ENCODE measurements at places on chromosomes 3 and 15.
A peak's percentile ranks its signal among the peaks of the same experiment; 100 is the strongest.

DNA sequence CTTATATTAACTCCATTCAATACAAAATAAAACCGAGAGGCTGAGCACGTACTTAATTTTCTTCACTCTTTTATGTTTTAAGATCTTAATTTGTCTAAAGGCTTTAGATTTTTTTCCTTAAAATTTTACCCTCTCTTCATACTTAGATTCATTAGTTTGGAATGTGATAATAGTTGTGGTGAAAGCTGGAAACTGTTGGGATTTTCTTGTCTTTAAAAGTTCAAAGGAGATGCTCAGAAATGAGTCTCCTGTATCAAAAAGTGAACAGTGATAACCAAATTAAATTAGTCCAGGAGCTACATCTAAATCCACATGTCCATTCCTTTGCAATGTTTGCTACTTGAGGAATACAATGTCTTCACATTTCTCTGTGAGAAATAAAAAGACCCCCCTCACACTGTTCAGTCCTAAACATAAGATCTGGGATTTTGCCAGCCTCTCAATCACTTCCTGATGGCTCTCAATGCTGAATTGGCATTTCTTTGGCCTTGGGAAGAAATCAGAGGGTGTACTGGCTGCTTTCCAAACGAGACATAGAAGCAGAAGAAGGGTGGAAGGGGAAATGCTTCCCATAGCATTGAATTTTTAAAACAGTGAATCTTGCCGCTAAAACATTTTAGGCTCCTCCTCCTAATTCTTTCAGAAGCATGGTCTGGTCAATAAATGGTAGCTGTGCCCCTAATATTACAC lies 245.0 kb downstream of the SHOX2 start:
- ATAC-seq: no peak

GRCh38 chr3:181629029-181629428 lies 82.7 kb upstream of the SOX2 start:
- peak; percentile 97 for ATAC-seq

GRCh38 chr15:58921267-58921790 lies 12.2 kb downstream of the SLTM start:
- ATAC-seq: no peak

GRCh38 chr15:64343222-64343621 lies 12.8 kb downstream of the CSNK1G1 start:
- ATAC-seq: no peak

- ATAC-seq: peak; percentile 20
Measured at GRCh38 chr15:44798826-44799225, 62.5 kb downstream of the TRIM69 start.

DNA sequence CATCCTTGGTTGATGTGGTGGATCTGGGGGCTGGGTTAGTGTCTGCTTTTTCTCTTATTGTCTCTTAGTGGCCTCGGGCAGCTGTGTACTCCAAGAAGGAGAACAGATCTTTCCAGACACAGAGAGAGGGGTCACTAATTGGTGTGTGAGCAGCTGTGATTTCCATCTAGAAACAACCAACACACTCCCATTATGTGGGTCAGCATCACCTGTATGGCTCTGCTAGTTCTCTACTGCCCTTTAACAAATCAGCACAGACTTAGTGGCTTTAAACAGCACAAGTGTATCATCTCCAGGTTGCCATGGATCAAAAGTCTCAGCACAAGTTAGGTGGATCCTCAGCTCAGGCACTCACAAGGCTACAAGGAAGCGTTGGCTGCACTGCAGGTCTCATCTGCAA lies 156.8 kb downstream of the LRTM1 start:
- no peak for ATAC-seq

Data from esophagus mucosa (tissue), 1 donor.